ENCODE measurements at places on chromosomes 7 and 10.

- DNase-seq, result no peak
These were observed 192.6 kb downstream of the CDCA7L start for GRCh38 chr7:21753071-21753470.

DNA sequence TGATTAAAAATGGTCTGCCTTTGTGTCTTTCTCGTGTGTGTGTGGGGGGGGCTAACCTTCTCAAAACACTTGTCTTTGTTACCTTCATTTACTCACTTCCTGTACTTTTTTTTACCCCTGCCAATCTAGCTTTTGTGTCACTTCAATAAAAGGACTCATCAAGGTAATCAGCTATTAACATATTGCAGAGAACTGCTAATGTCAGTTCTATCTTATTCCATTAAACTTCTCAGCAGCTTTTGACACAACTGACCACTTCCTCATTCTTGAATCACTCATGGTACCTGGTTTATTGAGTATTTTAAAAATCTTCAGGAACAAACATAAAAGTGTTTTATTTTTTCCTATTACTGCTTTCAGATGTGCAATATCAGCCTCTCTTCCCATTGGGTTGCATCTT, 59.8 kb downstream of the SLC25A40 start:
- DNase-seq, result no peak

GRCh38 chr7:135758531-135758932, 9.9 kb upstream of the FAM180A start:
- no peak for DNase-seq

DNA sequence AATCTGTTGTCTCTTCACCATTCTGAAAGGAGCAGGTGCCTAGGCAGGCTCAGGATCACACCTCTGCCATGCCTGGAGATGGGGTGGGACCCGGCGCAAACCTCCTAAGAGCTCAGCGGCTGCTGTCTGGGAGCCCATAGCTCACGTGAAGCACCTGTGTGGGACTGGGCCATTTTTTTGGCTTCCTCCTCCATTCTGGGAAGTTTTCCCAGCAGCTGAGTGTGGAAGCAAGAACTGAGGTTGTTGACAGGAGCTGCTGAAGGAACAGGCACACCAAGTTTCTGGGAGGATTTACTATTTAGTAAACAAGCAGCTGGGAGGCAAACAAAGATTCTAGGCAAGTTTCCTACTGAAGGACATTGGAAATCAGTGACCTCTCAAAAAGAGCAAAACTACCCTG, 77.3 kb downstream of the FAM13C start:
- no peak for DNase-seq

- no peak for DNase-seq
These were observed 25.0 kb downstream of the ADARB2 start for GRCh38 chr10:1712314-1712713.

- no peak for DNase-seq
These were observed 9.9 kb upstream of the CALML5 start for GRCh38 chr10:5509236-5509635.

- peak; percentile 75 for DNase-seq
These were observed 518 bp downstream of the WAPL start for GRCh38 chr10:86520871-86521677.

- no peak for DNase-seq
These were observed 31.8 kb downstream of the GPRIN2 start for GRCh38 chr10:46524472-46525176.

GRCh38 chr7:13236026-13236425, 548.6 kb downstream of the ARL4A start:
- no peak for DNase-seq

DNA sequence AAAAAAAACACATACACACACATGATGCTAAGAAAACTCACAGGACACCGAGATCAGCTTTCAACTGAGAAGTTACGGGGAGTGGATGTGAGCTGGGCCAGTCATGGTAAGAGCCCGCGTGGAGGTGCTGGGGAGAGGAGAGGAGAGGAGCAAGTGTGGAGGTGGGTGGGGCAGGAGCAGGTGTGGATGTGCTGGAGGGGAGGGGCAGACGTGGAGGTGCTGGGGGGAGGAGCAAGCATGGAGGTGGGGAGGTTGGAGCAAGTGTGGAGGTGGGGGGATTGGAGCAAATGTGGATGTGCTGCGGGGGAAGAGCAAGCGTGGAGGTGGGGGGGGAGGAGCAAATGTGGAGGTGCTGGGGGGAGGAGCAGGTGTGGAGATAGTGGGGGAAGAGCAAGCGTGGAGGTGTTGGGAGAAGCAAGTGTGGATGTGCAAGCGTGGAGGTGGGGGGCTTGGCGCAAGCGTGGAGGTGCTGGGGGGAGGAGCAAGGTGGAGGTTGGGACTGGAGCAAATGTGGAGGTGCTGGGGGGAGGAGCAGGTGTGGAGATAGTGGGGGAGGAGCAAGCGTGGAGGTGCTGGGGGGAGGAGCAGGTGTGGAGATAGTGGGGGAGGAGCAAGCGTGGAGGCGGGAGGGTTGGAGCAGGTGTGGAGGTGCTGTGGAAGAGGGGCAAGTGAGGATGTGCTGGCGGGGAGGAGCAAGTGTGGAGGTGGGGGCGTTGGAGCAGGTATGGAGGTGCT, 24.5 kb upstream of the NCAPG2 start:
- no peak for DNase-seq

DNA sequence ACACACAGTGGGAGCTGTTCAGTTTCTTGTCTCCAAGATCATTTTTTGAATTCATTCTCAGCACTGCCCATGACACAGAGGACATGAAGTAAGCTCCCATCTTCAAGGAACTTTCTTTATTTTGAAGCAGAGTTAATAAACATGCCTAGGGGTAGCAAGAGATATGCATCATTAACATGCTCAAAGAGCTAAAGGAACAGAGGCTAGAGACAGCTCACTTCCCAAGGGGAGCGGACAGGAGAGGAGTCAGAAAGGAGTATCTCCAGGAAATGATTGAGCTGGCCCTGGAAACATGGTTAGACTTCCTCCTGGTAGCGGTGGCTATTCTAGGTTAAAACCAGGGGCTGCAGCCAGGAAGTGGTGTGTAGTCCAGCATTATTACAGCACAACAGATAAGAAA, 135.9 kb downstream of the GPAM start:
- no peak for DNase-seq

DNA sequence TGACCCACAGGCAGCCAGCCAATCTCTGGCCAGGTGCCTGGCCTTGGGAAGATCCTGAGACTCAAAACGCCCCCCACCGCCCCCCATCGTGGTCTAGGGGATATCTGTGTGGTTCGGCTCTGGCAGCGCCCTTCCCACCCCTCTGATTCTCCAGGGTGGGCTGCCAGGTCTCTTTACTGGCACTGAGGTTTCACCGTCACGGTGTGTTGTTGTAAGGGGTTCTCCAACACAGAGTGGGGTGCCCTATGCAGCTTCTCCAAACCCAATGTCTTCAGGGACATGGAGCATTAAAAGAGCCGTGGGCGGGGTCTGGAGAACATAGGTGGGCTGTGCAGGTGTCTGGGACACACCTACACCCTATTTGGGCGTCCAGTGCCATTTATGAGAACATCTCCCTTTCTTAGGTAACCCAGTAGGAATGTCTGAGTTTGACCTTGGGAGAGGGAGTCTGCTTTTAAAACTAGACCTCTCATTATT, 1.5 kb downstream of the MAFK start:
- no peak for DNase-seq

DNA sequence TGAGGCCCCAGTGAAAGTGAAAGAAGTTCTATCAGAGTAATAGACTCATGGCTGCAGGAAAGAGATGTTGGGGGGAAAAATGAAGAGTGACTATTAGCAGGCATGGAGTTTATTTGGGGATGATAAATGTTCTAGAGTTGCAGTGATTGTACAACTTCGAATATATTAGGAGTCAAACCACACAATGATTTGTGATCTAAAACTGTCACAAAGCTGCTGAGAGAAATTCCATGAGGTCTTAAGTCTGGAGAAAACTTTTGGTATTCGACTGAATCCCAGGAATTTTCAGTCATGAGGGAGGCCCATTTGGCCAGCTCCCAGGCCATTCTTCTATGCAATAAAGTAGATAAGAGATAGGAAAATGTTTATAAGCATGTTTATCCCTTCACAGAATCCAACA, 55.9 kb upstream of the UNC5B start:
- DNase-seq, result no peak

GRCh38 chr7:158973440-158973839, 117.1 kb downstream of the DYNC2I1 start:
- no peak for DNase-seq

DNA sequence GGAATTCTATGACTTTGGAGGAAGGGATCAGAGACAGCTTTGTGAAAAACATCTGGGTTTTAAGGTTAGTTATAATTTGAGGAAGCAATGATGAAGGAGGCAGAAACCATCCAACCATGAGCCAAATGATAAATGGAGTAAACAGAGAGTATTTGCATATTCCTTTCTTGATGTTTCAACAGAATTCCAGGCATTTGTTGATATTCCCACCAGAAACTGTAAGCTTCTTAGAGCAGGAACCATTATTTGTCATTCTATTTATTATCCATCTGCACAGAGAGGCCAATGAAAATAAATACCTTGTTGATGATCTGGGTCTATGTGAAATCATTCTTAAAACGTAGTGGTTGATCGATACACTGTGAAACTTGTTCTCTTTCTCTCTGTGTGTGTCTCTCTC, 715.3 kb downstream of the INHBA start:
- DNase-seq, result no peak

DNA sequence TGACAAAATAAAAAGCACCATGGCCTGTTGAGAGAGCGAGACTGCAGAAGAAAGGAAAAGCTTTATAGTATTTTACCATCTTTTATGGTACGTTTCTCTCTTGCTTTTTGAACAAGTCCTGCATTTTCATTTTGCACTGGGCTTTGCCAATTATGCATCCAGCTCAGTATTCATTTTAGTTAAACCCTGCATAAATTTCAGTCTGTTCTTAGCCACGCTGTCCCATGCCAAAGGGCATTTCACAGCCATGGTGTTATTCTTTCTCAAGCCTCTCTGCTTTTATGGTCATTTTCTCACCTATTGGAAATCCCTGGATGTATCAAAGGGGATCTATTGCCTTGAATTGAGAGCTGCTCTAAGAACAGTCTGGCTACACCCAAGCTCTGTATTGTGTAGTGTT, 30.8 kb upstream of the DNAJC1 start:
- no peak for DNase-seq

GRCh38 chr7:47179812-47180515, 401.9 kb downstream of the TNS3 start:
- DNase-seq, result peak; percentile 72

DNA sequence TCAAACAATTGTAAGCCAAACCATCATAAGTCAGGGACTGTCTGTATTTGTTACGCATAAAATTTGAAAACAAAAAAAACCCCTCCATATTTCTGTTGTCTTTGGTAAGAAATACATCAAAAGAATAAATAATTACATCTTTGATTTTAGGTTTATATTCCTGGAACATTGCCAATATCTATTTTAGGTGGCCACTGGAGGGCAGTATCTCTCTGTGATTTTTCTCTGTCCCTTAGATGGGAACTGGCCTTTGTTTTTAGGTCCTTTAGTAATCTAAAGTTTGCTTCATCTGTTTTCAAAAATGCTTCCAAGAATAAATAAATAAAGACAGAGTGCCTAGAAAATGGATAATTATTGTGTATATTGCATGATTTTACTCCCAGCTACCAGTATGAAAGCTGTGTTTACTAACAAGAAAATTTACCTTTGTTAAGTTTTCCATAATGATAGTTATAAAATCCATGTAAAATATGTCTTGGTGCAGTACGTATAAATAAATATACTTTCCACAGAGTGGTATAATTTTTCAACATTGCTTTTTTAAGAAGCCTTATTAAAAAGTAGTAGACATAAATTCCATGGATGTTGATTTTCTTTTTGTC, 64.2 kb downstream of the PHYHIPL start:
- DNase-seq, result peak; percentile 65

GRCh38 chr7:117492649-117493048, 12.8 kb downstream of the CFTR start:
- DNase-seq, result no peak

- no peak for DNase-seq
These were observed 32.5 kb upstream of the EFCAB10 start for GRCh38 chr7:105613611-105614330.

GRCh38 chr10:70536196-70536861, 57.8 kb downstream of the PALD1 start:
- DNase-seq, result no peak

DNA sequence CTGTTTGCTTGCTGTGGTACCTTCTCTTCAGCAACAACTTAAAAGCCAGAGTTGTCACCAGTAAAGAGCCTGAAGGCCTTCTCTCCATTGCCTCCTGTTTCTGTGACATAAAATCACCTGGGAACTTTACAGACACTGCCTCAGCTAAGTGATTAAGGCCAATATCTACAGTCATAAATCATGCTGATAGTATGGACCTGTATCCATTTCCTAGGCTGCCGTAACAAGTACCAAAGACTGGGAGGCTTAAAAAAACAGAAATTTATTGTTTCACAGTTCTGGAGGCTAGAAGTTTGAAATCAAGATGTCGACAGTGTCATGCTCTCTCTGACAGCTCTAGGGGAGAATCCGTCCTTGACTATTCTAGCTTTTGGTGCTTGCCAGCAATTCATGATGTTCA, 108.4 kb upstream of the UNC5B start:
- DNase-seq, result no peak

GRCh38 chr10:29083096-29083495, 205.8 kb upstream of the LYZL1 start:
- DNase-seq, result no peak

Measured in suppressor macrophage treated with lipopolysaccharide for 4 hours (primary cell).